ENCODE measurements at places on chromosomes 13 and 19.

GRCh38 chr13:35936246-35936978, 194.8 kb downstream of the DCLK1 start:
- no peaks in the 10 kb centered on the region for H3K36me3 ChIP-seq
- ATAC-seq: peak; percentile 62
- H3K27ac ChIP-seq: peak overlapping the region; percentile 75
- H3K4me3 ChIP-seq: no peak overlapping the region

GRCh38 chr13:114257014-114257413, 22.3 kb downstream of the CDC16 start:
- no peaks in the 10 kb centered on the region for H3K4me1 ChIP-seq
- H3K27ac ChIP-seq: no peak overlapping the region
- ATAC-seq: no peak
- H3K36me3 ChIP-seq: peaks cover 100% of the 10 kb centered on the region

- H3K27ac ChIP-seq: no peak overlapping the region
- H3K36me3 ChIP-seq: no peaks in the 10 kb centered on the region
- H3K4me3 ChIP-seq: no peak overlapping the region
- H3K4me1 ChIP-seq: no peaks in the 10 kb centered on the region
- no peak for ATAC-seq
Measured at GRCh38 chr13:48266701-48267639, 34.0 kb downstream of the ITM2B start.

- peaks cover 50% of the 10 kb centered on the region for H3K27me3 ChIP-seq
- no peak for ATAC-seq
- no peak overlapping the region for H3K4me3 ChIP-seq
- H3K4me1 ChIP-seq: no peaks in the 10 kb centered on the region
Measured at GRCh38 chr19:15866636-15867035, 31.2 kb downstream of the CYP4F2 start.

- H3K4me1 ChIP-seq: no peaks in the 10 kb centered on the region
- no peaks in the 10 kb centered on the region for H3K27me3 ChIP-seq
- ATAC-seq: no peak
- no peaks in the 10 kb centered on the region for H3K36me3 ChIP-seq
Measured at GRCh38 chr13:87754097-87754496, 82.9 kb downstream of the SLITRK5 start.

DNA sequence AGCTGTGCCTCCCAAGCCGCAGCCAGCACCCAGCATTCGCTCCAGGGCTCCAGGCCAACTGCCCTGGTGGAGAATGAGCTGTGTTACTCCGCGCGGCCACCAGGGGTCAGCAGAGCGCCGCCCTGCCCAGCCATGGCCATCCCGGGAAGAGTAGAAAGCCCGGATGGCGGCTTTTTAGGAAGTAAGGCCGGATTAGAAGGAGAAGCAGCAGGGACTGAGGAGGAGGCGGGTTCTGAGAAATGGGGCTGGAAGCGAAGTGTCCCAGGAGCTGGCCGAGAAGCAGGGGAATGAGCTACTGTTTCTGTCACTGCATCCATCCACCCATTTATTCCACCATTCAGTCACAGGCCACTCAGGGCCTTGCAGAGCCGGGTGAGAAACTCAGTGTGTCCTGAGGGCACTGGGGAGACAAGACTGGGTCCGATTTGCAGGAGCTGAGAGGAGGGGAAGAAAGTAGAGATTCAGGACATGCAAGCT, 6.6 kb upstream of the NPAS1 start:
- H3K36me3 ChIP-seq: no peaks in the 10 kb centered on the region
- no peak overlapping the region for H3K4me3 ChIP-seq
- no peak overlapping the region for H3K27ac ChIP-seq
- peaks cover 8% of the 10 kb centered on the region for H3K4me1 ChIP-seq
- ATAC-seq: peak; percentile 96
